ENCODE measurements at places on chromosomes 2 and 18.

DNA sequence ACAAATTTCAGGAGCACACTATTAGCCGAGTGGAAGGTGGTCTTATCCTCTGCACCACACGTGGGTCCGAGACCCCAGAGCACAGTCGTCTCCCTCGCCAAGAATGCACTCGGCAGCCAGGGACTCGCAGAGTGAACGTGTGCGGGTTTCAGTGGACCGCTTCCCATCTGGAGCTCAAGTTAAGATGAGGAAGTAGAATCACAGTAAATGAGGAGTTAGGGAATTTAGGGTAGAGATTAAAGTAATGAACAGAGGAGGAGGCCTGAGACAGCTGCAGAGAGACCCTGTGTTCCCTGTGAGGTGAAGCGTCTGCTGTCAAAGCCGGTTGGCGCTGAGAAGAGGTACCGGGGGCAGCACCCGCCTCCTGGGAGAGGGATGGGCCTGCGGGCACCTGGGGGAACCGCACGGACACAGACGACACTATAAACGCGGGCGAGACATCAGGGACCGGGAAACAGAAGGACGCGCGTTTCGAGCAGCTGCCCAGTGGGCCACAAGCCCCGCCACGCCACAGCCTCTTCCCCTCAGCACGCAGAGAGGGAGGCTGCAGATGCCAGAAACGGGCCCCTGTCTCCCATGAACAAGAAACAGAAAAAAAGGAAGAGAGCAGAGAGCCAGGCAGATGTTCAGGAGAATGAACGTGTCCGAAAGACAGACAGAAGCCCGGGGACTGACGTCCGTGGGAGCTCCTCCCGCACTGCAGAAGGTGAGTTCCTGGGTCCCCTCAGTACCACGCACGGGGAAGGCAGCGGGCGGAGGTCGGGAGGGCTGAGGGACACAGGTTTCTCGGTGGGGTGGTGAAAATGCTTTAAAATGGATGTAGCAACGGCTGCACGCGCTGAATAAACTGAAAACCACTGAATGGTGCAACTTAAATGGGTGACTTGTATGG lies 5.4 kb upstream of the KCNG2 start:
- DNase-seq: no peak

- peak; percentile 48 for DNase-seq
These were observed 30.2 kb downstream of the UGP2 start for GRCh38 chr2:63871864-63872263.

- DNase-seq: peak; percentile 79
These were observed 20.6 kb upstream of the ATRAID start for GRCh38 chr2:27191070-27191829.

GRCh38 chr2:124246170-124246569 lies 221.1 kb downstream of the CNTNAP5 start:
- no peak for DNase-seq

DNA sequence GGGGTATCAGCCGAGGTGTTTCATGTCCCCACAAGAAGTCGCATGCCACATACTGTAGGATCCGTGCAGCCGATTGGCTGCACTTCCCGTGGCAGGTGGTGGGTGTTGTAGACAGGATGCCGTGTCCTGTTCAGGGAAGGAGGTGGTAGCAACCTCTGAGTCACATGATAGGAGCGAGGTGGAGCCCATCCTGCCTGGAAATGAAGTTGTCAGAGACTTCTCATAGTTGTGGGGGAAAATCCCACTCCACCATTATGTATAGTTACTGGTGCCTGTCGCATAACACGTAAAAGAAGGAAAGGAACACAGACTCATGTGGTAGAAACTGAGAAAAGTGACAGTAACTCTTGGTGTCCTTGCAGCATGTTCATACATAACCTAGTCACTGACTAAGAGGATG lies 91.4 kb upstream of the IL1R2 start:
- no peak for DNase-seq

DNA sequence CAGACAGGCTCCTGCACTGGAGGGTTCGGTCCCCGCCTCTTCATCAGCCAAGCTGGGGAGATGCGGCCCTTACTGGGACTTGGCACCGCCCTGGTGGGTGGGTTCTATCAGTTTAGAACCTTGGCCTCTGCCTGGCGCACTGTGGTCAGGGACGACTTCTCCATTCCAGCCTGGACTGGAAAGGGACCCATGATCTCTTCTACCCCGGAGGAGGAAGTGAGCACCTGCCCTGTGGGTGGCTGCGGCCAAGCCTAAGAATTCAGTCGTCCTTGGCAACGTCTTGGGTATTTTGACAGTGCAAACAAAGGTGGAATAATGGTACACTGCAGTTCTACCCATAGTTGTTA lies 106.9 kb upstream of the CD302 start:
- DNase-seq: no peak

GRCh38 chr18:55236150-55236931 lies 277.1 kb upstream of the CCDC68 start:
- DNase-seq: peak; percentile 63

GRCh38 chr18:5524660-5525059 lies 19.1 kb downstream of the EPB41L3 start:
- DNase-seq: no peak

- no peak for DNase-seq
These were observed 151.6 kb downstream of the PTGR3 start for GRCh38 chr18:75057169-75057960.

- peak; percentile 55 for DNase-seq
These were observed 14.9 kb upstream of the MBP start for GRCh38 chr18:77147418-77147852.

DNA sequence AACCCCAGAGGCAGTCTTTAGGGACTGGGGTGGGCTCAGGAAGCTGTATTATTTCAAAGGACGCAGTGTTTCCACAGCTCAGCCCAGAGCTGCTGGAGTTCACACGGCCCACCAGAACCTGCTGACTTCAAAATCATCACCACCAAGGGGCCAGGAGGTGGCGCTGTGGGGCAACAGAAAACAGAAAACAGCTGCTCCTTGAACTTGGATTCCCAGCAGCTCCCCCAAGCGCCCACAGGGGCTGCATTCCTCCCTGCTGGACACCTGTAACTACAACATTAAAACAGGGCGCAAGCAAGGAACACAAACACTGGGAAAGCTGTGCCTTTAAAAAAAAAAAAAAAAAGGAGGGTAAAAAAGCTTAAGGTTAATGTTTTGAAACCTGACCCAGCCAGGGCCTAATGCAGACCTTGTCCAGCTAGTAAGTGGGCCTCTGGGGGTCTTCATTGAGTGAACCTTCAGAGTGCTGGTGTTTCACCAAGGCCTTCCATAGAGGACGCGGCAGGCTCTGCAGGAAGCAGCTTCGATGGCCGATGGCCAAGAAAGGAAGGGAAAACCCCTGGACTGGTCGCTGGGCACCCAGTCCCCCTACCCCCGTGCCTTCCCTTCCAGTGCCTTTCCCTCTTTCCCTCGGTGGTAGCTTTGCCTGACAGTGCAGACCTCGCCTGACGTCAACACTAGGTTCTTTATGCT lies 25.9 kb downstream of the MLPH start:
- peak; percentile 87 for DNase-seq

DNA sequence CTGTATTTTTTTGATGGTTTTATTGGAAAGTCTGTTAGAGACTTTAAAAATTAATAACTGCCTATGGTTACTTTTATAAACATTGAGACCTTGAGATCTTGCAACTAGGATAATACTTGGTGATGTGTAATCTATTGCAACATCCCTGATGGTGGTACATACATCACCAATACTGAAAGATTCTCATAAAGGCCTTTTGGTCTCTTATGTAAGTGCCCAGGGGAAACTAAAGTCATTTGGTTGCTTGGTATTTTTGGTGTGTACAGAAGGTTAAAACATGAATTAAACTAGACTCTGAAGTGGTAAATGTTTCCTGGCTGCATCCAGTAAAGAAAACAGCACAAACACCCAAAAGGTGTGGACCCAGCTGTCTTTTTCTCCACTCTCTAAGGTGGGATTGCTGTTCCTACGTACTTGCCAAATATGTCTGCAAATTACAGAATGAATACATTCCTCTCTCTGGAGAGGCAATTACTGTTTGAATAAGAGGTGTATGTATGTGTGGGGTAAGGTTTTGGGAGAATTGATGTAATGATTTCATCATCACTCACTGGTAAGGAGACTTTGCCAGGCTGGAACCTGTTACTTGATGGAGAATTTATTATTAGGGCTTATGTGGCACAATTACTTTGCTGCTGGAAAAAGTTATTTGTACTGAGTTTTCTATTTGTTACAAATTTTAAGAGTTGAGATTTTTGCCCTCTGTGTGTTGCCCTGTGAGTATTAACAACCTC lies 3.6 kb downstream of the B3GNT2 start:
- peak; percentile 40 for DNase-seq

GRCh38 chr18:12679183-12679786 lies 21.4 kb upstream of the SPIRE1 start:
- peak; percentile 80 for DNase-seq

- peak; percentile 12 for DNase-seq
These were observed 106.3 kb upstream of the CD302 start for GRCh38 chr2:159904127-159904958.

GRCh38 chr2:232892221-232892620 lies 22.2 kb downstream of the SNORC start:
- no peak for DNase-seq

- DNase-seq: no peak
These were observed 213.2 kb downstream of the HDAC4 start for GRCh38 chr2:239187464-239188253.

GRCh38 chr2:54237428-54237827 lies 18.6 kb downstream of the TSPYL6 start:
- DNase-seq: no peak

DNA sequence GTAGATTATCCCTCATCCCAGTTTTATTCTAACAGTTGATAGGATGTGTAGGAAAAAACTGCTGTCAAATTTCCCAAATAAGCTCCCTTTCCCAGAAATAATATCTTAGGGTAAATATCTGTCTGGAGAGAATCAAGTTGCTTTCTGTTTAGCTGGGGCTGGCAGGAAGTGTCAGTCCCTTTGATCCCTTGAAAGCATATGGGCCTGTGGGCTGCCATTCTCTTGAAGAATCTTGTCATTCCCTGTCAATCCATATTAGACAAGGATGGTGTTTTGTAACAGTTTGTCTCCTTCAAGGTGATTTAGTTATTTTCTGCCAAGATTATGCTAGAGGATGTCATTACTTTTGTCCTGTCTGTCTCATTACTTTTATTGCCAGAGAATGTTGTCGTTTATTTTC lies 37.1 kb upstream of the UBE2E3 start:
- DNase-seq: no peak

- no peak for DNase-seq
These were observed 99.6 kb upstream of the DDX18 start for GRCh38 chr2:117714745-117715417.

GRCh38 chr18:9734189-9734588 lies 26.1 kb downstream of the RAB31 start:
- DNase-seq: no peak

- DNase-seq: peak; percentile 11
These were observed 4.4 kb upstream of the NEU4 start for GRCh38 chr2:241804326-241805229.

DNA sequence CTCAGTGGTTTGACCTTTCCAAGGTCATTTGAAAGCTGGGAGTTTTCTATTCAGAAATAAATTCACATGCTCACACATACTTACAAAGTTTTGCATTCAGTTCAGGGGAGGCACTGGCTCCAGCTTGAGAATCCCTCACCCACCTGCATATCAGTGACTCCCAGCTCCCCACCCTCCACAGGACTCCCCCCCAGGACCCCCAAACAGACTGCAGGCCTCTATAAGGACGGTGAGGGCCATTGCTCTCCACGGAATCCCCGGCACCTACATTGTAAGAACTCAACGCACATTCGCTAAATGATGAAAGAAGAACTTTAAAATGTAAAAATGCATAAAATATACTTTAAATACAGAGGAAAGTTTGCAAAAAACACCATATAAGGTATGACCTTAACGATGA lies 97.2 kb upstream of the TEX51 start:
- DNase-seq: no peak

DNA sequence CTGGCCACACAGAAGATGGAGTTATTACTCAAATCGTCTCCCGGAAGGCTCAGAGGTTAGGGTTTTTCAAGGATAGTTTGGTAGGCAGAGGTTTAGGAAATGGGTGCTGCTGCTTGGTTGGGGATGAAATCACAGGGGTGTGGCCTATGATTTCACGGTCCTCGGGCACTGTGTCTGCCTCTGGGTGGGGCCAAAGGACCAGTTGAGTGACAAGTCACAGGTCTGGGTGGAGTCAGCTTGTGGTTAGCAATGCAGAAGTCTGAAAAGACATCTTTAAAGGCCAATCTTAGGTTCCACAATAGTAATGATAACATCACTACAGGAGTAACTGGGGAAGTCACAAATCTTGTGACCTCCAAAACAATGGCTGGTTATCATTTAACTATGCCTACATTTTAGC lies 387.8 kb downstream of the ZNF521 start:
- DNase-seq: peak; percentile 15

DNA sequence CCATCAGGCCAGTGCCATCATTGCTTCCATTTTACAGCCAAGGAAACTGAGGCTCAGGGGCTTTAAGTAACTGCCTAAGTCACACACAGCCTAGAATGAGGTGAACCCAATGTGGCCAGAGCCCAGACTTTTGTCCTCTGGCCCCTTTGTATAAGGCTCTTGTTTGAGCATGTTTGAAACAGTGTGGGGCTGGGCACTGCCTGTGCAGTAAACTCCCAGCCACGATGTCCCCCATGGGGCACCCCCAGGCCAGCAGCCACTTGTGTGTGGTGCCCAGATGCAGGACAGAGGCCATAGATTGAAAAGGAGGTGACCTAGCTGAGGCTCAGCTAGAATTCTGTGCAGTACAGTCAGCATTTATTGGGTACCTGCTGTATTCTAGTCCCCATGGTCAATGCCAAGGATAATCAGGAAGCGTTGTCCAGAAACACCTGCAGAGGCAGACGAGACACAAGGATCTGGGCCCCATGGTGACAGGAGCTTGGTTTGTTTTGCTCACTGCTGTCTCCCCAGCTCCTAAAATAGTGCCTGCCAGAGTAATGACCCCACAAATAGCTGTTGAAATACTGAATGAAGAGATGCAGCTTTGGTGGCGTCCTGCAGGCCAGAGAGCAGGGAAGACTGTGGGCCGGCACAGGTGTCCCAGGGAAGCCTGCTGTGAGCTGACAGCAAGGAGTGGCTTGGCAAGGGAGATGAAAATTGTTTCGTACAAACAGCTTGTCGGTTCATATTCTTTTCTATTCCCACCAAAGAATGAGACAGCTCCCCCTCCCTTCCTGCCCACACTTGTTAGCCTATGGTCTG lies 160.7 kb downstream of the LDLRAD4 start:
- no peak for DNase-seq

DNA sequence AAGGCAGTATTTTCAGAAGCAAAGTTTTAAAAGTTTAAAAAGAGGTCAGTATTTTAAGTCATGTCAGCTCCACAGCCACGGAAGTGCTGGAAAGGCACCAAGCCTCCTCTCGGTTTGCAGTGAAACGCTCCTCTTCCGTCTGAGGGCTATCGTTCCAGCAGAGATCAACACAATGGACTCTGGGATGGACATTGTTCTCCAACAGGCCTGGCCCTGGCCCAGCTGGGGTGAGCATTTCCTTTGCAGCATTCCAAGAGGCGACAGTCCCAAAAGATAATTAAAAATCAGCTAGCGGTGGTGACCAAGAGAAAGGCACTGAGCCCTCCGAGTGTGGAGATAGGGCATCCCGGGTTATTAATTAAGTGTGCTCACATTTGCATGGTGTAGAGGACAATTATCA lies 95.9 kb upstream of the LCLAT1 start:
- DNase-seq: no peak

GRCh38 chr2:177783835-177784744 lies 288.5 kb downstream of the PDE11A start:
- peak; percentile 85 for DNase-seq

All from EH (cell line).